SK-MEL-5 (cell line): ENCODE measurements at places on chromosomes 6 and 20.
A peak's percentile ranks its signal among the peaks of the same experiment; 100 is the strongest.

GRCh38 chr6:40907198-40907701 lies 131.8 kb downstream of the UNC5CL start:
- peak; percentile 10 for DNase-seq

- DNase-seq = peak; percentile 83
These were observed 89.8 kb upstream of the PAX1 start for GRCh38 chr20:21615617-21616080.

DNA sequence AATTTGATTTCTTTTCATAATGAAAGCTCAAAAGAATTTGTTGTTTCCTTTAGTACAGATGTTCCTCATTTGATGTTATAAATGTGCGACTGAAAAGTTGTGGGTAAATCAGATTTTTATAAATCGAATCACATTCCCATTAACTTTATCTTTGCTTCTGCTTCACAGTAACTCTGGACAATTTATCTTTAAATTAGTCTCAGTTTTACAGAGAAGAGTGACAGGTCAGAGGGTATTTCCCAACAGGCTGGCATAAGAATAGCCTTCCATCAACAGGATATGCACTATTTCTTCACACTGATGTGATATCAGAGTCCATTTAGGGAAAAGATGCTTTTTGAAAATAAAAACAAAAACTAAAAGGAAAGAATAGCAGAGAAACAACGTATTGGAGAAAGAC lies 286.9 kb downstream of the FRK start:
- no peak for DNase-seq

DNA sequence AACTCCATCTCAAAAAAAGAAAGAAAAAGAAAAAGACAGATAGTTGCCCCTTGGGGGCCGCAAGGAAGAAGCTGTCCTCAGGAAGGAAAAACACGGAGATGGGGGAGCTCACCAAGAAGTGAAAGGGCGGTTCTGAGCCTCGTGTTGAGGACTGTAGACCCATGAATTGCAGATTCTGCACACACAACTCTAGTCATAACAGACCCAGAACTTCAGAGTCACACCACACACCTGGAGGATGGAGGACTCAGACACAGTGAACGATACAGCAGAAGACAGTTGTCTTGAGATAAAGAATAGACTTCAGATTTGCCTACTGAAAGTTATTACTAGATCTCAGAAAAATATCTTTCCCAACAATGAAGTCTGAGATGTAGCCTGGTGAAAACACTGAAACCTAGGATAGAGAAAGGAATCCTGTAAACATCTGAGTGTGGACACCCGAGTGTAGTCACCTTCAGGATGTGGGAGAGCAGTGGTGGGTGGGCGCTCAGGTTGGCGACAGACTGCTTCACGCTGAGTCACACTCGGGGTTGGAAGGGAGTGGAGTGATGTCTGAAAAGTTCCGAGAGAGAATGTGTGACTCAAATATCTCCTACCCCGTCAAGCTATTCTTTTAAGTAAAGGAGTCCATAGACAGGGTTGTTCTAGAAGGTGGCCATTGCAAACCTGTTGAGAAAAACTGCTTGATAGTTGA lies 88.1 kb downstream of the MAP3K4 start:
- no peak for DNase-seq
